ENCODE measurements at places on chromosomes 4 and X.

DNA sequence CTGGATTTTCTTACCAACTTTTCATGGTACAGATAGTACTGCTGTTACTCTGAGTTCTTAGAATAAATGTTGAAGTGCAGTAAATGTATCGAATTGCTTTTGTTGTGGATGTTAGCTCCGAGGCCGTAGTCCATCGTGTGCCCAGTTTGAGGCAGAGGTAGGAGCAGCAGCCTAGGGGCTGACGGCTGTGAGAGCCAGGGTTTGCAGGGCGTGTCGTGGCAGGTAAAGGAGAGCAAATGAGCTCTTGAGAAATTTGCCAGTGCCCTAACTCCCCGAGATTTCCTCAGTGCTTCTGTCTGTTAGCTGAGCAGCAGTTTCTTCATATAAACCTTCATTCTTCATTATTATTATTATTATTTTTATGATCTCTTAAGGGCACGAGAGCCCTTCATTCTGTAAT, 21.6 kb downstream of the PRIMPOL start:
- no peak for DNase-seq

GRCh38 chrX:41234962-41235361, 99.0 kb upstream of the DDX3X start:
- no peak for DNase-seq

DNA sequence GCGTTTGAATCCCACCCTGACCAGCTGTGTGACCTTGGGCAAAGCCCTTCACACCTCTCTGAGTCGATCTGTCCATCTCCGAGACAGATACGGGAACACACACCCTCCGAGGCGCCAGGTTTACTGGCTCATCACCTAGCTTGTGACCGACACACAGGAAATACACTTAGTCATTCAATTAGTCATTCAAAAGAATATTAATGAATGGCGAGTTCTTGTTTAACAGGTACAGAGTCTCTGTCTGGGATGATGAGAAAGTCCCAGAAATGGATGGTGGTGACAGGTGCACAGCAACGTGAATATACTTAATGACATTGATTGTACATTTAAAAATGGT, 80.6 kb downstream of the PPP2R2C start:
- DNase-seq = no peak

GRCh38 chrX:19863857-19864223, 23.6 kb downstream of the SH3KBP1 start:
- DNase-seq = no peak

DNA sequence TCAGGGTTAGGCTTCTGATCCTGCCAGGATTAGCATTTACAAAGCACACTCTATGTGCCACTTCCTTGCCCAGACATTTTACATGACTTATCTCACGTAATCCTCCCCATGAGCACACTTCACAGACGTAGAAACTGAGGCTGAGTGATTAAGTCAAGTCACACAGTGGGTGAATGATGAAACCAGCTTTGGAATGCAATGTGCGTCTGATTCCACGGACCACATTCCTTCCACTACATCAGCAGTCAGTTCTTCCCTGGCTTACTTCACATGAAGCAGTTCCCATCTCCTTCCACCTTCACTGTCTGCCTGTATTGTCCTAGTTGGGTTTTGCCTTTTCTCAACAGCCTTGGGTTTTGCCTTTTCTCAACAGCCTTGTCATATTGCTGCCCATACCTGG, 134.3 kb upstream of the PPARGC1A start:
- DNase-seq = no peak

DNA sequence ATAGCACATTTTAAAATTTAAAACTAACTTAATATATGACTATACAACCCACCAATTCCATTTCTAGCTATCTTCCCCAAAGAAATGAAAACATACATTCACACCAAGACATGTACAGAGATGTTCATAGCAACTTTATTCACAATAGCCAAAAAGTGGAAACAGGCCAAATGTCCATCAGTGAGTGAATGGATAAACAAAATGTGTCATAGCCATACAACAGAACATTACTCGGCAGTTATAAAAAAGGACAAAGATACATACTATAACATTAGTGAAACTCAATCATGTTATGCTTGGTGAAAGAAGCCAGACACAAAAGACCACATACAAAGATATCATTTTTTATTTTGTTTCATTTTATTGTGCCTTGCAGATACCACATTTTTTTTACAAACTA, 396.8 kb downstream of the PACRGL start:
- no peak for DNase-seq

DNA sequence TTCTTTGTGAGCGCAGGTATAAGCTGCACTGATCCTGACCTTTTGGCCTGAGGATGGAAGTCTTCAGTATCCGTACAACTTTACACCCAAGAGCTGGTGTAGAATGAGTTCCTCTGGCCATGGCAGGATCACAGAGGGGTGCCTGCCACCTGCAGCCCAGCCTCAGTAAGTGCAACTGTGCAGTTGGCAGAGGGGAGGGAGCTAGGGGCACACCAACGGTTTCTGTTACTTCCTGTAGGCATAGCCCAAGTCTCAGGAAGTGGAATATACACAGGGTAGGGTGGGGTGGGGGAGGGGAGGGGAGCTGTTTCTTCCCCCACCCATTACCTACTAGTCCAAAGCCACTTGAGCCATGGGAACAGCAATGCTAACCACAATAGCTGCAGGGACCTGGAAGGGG, 85.4 kb upstream of the GBA3 start:
- DNase-seq = peak; percentile 6

DNA sequence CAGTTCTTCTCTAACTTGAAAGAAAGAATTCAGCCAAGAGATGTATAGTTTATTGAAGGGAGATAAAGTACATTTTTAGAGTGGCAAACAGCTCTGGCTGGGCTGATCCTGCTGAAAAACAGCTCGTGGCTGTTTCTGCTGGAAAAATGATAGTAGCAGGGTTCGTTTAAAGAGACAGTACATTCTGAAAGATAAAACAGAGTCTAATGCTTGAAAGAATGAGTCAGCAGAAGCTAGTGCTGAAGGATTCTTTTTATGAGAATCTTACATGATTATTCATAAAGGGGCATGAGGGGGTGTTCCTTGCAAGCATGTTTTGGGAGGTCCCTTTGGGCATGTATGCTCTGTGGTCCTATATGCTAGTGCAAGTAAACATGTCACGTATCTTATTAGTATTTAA, 790.0 kb downstream of the PCDH18 start:
- no peak for DNase-seq

DNA sequence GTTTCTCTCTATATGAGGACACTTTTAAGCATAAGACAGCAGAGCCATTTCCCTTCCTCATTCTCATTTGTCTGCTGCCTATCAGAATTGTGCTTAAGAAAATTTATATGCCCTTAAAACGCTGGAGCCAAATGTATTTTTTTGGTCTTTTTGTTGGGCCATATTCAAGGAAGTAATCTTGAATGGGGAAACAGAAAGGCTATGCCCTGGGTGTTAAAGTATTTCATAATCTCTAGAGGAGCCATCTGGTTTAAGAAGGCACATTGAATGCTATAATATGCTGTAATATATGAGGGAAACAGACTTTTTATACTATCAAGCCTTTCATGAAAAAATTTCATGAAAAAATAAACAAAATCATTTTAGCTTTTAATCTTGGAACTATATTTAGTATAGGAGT, 4.3 kb downstream of the DMD start:
- no peak for DNase-seq

- DNase-seq = no peak
Observed at GRCh38 chr4:142579443-142579842, 266.7 kb downstream of the INPP4B start.

Measured in stimulated activated CD4-positive, alpha-beta T cell treated with anti-CD3 and anti-CD28 coated beads, Interleukin-15, amount 100 ng/mL, for 1 hour (primary cell).